Neural crest cell (in vitro differentiated cells): ENCODE measurements at places on chromosomes 7 and 10. TPM values are rescaled to one million over a fixed set of nuclear protein-coding genes. Genes with fewer than 3 reads are reported as not detected.

DNA sequence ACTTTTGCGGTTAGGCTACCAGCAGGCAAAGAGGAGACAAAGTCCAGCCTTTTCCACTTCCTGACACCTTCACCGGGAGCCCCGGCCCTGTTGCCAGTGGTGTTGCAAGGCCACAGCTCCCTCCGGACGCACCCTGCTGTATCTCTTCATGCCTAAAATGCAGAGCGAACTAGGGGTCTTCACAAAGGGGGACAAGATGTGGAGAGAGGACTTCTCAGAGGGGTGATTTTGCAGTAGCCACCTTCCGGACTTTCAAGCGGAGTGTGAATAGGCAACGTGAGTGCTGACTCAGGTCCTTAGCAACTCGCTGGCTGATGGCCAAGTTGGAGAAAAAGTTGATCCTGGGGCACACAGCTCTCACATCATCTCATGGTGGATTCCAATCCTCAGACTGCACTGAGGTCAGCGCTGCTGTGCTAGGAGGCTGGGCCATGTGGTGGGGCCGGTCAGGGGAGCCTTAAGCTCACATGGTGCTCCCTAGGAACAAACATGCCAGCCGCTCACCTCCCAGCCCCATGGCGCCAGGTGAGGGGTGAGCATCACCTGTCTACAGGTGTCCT is 166.3 kb downstream of the LCOR start:
- no peak for DNase-seq

DNA sequence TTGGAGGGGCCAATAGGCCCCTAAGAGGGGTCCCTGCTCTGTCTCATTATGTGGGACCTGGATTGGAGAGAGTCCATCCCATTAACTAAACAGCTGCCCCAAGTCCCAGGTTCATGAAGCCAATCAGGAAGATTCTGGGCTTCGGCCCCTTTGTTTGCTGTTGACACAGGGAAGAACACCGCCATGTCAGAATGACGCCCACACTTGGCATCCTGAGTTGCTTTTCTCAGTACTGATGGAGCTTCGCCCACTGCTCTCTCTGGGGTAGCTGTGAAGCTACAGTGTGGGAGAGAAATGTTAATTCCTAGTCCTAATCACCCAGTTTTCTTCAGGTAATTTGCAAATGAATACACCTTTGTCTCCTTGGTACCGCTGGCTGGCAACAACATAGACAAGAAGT is 264.7 kb downstream of the GLRX3 start:
- DNase-seq = no peak

The COL26A1 gene
- 38.3 and 39.2 TPM in 2 replicates for total RNA-seq

DNA sequence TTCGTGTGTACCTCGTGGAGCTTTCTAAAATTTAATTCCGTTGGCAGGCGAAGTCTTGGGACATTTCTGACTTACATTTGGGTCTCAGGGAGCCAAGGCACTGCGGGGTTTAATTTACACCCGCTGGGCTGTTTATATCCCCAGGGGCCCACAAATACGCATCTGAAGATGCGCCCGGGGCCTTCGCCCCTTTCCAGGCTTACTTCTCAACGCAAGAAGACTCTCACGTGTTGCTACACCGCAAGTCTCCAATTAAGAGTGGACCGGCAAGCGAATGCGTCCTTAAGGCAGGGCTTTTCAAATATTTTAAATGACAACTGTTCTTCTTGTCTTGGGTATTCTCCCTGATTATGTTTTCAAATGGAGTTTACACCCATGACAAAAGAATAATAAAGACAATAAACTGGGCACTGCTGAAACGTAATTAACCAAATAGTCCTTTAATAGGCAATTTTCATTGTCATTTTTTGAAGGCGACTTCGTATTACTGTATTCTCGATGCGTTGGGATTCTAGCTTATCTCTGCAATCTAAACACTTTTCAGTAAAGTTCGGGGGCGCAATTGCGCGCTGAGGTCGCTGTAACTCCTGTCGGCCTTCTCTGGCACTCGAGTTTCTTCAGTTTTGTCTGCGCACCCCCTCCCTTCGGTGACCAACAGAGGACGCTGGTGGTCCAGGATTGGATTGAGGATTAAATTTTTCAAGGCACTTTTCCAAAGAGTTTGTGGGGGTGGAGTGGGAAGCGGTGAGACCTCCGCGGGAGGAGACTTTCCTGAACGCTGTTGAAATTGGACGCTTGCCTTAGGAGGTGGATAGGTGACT is 837 bp upstream of the IGFBP3 start:
- peak; percentile 87 for DNase-seq

DNA sequence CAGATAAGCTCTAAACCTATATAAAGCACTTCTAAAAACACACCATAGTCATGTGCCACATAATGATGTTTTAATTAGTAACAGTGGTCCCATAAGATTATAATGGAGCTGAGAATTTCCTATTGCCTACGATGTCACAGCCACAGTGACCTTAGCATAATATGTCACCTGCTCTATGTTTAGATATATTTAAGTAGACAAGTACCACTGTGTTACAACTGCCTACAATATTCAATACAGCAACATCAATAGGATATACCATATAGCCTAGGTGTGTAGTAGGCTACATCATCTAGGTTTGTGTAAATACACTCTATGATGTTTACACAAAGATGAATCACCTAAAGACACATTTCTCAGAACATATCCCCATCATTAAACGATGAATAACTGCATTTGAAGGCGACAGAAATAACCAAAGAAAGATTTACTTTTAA is 24.5 kb downstream of the GPR22 start:
- no peak for DNase-seq

- no peak for DNase-seq
Observed at GRCh38 chr7:16847381-16847860, 34.4 kb downstream of the AGR3 start.

The LBX1 gene
- total RNA-seq = 1.0 and 1.1 TPM in 2 replicates

GRCh38 chr7:80468931-80469714 is 42.7 kb downstream of the GNAT3 start:
- no peak for DNase-seq

DNA sequence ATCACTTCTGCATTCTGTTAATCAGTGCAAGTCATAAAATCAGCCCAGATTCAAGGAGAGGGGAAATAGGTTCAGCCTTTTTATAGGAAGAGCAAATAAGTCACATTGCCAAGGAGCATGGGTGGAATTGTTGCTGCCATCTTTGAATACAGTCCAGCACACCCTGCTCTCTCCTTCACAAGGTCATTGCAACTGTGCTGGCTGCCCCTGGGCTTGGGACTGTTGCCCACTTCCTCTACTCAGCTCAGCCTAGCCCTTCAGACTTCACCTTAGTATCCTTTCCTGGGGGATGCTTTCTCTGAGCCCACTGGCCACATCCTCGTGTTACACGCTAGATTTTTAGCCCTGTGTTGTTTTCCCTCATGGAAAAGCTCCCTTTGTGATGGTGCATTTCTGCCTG is 527.7 kb downstream of the GALNT17 start:
- no peak for DNase-seq

DNA sequence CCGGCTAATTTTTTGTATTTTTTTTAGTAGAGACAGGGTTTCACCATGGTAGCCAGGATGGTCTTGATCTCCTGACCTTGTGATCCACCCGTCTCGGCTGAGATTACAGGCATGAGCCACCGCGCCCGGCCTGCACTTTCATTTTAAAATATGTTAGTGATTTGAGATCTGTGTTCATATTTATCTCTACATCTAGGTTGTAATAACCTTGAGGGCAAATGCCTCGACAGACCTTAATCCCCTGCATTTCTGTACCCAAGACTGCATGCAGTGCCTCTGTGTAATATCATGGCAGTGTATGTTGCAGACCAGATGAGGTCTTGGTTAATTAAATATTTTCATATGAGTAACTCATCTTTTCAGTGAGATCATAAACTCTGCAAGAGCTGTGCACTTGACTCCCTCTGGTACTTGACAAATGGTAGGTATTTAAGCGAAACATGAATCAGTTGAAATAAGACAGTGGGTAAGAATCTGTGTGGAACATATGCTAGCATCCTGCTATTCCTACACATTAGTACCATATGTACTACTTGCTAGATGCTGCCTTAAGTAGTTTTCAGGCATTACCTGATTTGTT is 673.9 kb upstream of the ANKRD30A start:
- no peak for DNase-seq

GRCh38 chr7:117051808-117052207 is 98.5 kb downstream of the ST7 start:
- DNase-seq = no peak

- DNase-seq = no peak
Observed at GRCh38 chr7:132977234-132977633, 104.7 kb downstream of the CHCHD3 start.

- DNase-seq = no peak
Observed at GRCh38 chr10:32210306-32211045, 136.5 kb downstream of the EPC1 start.

GRCh38 chr7:23473844-23474093 is 3.5 kb upstream of the IGF2BP3 start:
- peak; percentile 46 for DNase-seq

GRCh38 chr7:49522111-49522510 is 251.3 kb upstream of the VWC2 start:
- DNase-seq = no peak
